ENCODE measurements at places on chromosomes 7 and 10.

DNA sequence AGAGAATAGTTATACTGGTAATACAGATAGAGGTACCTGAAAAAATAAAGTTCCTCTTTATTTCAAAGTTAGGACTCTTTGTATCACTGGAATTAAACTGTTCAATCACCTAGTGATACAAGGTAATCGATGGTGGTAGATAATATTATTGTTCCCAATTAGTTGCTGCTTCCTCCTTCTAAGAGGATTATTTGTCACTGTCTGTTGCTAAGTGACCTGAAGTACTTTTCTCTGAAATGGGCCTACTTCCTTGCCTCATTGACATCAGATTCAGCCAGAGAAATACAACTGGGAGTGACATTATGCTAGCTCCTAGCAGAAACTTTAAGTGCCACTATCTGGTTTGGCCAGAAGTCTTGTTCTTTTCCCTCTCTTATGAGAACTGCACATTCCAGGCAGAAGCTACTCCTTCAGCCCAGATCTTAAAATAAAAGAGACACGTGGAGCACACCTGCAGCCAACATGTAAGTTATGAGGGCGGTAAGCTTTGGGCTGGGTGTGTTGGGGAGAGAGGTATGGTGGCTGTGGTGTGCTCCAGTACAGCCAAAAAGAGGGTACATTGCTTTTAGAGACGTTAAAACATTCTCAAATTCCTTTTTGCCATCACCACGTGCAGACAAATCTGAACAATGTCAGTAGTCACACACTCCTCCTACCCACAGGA, 54.8 kb downstream of the MINDY3 start:
- DNase-seq = no peak

- no peak for DNase-seq
Measured at GRCh38 chr10:133013463-133013862, 71.1 kb upstream of the CFAP46 start.

DNA sequence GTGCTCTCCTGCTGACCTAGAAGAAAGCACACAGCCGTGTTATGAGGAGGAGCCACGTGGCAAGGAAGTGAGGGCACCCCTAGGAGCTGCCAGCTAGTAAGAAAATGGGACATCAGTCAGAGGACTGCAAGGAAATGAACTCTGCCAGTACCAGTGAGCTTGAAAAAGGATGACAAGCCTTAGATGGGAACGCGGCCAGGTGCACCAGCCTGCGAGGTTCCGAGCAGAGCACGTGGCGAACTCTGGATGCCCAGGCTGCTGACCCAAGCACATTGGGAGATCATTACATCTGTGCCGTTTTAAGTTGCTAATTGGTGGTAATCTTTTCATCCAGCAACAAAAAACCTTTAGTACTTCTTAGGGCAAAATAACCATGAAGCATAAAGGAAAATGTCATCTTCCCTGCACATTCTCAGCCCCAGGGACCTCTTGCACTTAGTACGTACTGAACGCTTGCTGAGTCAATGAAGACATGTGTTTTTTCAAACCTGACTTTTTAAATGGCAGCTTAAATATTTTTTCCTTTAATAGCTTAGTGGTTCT, 69.4 kb downstream of the AMZ1 start:
- no peak for DNase-seq

GRCh38 chr7:30308389-30308788, 24.0 kb downstream of the ZNRF2 start:
- DNase-seq = no peak

DNA sequence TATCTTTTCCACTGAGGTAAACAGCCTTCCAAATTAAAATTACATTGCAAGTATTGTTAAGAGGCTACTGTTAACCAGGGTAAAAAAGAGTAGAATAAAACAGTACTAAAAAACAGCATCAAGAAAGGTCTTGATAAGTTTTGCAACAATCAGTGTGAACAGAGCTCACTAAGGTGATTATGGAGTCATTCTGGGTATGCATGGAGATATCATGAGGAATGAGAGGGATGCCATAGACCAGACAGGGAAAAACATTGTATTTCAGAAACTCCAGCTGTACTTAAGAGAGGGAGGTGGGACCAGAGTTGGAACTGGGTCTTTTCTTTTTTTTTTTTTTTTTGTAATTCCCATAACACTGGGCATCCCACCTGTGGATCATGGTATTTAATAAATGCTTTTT, 549.6 kb downstream of the INHBA start:
- DNase-seq = no peak

- peak; percentile 82 for DNase-seq
Measured at GRCh38 chr10:17348501-17349349, 105.7 kb downstream of the ST8SIA6 start.

DNA sequence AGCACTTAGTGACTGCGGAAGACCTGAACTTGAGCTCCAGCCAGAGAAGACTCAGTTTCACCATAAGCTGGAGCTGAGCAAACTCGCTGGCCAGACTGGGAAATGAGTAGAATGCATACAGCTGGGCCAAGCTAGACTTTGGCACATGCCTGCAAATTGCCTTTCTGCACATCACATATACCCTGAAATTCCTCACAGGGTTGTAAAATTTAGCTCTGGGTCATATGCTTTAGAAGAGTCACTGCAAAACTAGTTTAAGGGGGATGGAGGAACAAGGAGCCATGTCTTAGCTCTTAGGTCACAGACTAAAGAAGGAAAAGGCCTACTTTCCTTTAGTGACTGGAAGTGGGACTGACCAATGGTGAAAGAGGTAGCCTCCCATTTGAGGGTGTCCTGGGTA, 67.6 kb downstream of the PPP1R3C start:
- no peak for DNase-seq

DNA sequence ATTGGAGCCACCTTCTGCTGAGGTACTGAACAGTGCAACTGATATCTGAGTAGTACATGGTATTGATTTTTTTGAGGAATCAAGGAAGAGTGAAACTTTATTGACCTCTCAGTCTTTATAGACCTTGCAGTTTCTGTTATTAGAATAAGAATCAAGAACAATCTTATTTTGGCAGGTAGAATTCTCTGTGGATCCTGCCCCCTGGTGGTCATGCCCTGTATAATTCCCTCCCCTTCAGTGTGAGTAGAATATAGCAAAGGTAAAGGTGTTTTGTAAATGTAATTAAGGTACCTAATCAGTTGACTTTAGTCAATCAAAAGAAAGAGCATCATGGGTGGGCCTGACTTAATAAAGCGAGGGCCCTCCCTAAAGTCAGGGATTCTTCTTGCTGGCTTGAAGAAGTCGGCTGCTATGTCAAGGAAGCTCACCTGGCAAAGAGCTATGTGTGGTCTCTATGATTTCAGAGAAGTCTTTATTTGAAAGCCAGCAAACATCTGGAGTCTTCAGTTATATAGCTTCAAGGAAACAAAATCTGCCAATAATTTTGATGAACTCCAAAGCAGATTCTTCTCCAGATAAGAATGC, 142.8 kb downstream of the LSM5 start:
- DNase-seq = no peak

DNA sequence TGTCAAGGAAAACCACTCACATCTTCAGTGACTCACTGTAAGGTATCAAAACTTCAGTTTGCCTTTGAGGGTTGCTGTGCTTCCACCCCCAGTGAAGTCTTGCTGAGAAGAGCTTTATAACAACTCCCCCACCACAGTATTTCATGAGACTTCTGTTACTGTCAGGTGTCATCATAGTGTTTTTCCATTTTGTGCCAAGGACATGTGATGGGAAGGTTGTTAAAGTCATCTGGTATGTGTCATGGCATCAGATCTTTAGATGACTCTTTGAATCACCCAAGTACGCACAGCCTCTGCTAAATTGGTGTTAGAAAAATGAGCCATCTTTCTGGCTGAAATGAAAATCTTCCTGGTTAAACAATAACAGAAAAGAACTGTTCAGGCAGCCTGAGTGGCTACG, 115.0 kb upstream of the CCDC6 start:
- no peak for DNase-seq

DNA sequence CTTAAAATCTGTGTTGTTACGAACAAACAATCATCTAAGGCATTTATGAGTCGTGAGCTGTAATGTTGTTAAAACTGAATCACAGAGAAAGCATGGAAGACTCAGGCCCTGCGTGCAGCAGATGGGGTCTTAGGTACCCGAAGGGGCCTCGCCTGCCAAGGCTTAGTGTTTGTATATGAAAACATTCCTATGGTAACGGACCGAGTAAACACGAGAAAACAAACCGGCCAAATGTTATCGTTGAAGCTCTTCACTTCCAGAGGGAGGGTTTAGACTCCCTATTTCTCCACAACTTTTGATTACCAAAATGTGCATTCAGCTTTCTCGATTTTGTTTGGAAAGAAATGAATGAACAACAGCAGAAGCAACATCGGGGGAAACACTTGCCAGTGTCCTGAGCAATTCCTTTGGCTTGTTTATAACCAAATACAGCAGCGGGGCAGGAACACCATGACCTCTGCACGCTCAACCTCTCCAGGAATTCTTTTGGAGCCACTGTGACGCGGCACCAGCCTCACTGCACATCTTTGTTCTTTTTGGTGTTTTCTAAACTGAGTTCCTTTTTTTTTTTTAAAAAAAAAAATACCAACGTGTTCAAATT, 121.6 kb upstream of the KLF6 start:
- DNase-seq = no peak

DNA sequence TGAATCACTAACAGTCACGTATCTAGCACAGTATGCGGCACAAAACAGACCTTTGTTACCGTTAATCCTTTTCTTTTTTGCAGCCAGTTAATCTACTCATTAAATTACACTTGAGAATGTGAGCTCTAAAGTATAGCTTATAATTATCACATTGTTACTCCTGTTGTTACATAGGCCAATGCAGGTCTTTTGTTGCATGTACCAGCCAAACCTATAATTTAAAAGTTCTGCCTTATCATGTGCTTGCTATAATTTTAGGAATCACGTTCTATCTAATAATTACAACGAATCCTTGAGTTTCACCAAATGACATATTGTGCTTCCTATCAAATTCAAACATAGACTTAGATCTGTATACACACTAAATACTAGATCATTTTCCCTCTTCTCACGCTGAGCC, 245.1 kb downstream of the DGKI start:
- no peak for DNase-seq

DNA sequence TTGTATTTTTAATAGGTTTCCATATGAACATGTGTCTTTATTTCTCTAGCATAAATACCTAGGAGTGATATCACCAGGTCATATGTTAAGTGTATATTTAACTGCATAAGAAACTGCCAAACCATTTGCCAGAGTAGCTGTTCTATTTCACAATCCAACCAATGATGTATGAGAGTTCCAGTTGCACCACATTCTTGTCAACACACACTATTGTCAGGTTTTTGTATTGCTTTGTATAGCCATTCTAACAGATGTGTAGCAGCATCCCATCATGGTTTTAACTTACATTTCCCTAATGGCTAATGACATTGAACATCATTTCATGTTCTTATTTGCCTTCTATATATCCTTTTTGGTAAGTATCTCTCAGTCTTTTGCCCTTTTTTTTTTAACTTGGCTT, 4.1 kb downstream of the CUZD1 start:
- DNase-seq = no peak

- DNase-seq = no peak
Measured at GRCh38 chr10:118746246-118746645, 8.5 kb downstream of the CACUL1 start.

GRCh38 chr10:128901236-128901635, 565.8 kb upstream of the MGMT start:
- no peak for DNase-seq

- DNase-seq = no peak
Measured at GRCh38 chr10:3659203-3659917, 125.6 kb downstream of the KLF6 start.

- no peak for DNase-seq
Measured at GRCh38 chr10:121069061-121069850, 218.1 kb downstream of the WDR11 start.

- DNase-seq = no peak
Measured at GRCh38 chr10:50885097-50885859, at the start of gene A1CF. TSS of gene A1CF (minus strand) at chr10:50885627. CDS start at chr10:50859940, 25,687 bp downstream.

- DNase-seq = no peak
Measured at GRCh38 chr7:1354661-1355567, 104.4 kb downstream of the MICALL2 start.
